ENCODE measurements at places on chromosomes 4 and X. TPM values are rescaled to one million over a fixed set of nuclear protein-coding genes. Genes with fewer than 3 reads are reported as not detected.

DNA sequence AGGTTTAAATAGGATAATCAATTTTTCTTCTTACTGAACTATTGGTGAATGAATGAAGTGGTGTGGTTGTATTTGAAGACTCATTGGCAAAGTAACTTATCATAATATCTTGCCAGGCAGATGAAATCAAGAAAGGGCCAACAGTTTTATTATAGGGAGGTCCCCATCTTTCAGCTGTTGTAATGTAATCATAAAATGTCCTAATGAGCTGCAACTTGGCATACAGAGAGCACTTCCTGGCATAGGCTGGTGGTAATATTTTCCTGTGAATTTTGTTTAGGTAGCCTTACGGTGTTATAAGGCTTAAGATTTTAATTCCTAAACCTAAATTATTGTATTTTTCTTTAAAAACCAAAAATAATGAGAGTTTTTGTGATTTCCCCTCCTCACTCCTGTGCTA, 17.5 kb downstream of the FHIP1A start:
- DNase-seq: no peak

- DNase-seq: no peak
Observed at GRCh38 chrX:71637848-71638247, 19.5 kb upstream of the CXCR3 start.

DNA sequence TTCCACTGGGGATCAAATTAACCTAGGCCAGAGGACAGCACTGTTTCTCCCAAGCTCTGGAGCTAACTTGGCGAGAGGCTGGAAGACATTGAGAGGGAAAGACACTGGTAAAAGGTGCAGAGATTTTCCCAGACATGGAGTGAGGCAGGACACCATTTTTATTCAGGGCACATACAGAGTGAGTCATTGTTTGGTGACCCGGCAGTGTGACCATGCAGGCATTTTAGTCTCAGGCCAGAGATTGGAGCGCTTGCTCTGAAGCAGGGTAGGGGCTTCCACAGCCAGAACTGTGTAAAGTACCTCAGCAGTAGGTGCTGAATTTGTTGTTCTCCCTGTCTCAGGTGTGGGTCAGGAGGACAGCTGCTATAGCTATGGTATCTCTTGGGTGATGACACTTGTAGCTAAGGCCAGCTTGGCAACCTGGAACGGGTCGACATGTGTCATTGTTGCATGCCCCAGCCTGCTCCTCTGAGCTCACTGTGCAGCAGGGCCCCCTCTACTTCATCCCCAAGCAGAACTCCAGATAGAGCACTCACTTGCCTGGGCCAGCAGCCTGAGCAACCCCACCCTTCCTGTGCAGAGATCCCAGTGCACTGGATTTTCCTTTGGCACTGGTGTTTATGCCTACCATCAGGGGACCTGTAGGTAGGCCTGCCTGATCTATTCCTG, 79.8 kb upstream of the ATP8A1 start:
- peak; percentile 12 for DNase-seq

- no peak for DNase-seq
Observed at GRCh38 chr4:89369581-89369980, 62.0 kb upstream of the GPRIN3 start.

GRCh38 chrX:99184153-99184552, 1225.9 kb downstream of the PCDH19 start:
- no peak for DNase-seq

GRCh38 chrX:476724-477075, 90.0 kb upstream of the PPP2R3B start:
- no peak for DNase-seq

Gene PAGE2B
- total RNA-seq: not detected

Gene EIF4E
- 81.0 TPM for total RNA-seq

Measured in mucosa of descending colon (tissue), 3 donors.